ENCODE measurements at places on chromosomes 11 and 22.

GRCh38 chr11:126098204-126098769 is 35.6 kb upstream of the CDON start:
- no peak for DNase-seq

GRCh38 chr11:35365395-35365794 is 54.0 kb downstream of the SLC1A2 start:
- DNase-seq = no peak

- no peak for DNase-seq
Observed at GRCh38 chr22:48559647-48560388, 1267.9 kb downstream of the BRD1 start.

DNA sequence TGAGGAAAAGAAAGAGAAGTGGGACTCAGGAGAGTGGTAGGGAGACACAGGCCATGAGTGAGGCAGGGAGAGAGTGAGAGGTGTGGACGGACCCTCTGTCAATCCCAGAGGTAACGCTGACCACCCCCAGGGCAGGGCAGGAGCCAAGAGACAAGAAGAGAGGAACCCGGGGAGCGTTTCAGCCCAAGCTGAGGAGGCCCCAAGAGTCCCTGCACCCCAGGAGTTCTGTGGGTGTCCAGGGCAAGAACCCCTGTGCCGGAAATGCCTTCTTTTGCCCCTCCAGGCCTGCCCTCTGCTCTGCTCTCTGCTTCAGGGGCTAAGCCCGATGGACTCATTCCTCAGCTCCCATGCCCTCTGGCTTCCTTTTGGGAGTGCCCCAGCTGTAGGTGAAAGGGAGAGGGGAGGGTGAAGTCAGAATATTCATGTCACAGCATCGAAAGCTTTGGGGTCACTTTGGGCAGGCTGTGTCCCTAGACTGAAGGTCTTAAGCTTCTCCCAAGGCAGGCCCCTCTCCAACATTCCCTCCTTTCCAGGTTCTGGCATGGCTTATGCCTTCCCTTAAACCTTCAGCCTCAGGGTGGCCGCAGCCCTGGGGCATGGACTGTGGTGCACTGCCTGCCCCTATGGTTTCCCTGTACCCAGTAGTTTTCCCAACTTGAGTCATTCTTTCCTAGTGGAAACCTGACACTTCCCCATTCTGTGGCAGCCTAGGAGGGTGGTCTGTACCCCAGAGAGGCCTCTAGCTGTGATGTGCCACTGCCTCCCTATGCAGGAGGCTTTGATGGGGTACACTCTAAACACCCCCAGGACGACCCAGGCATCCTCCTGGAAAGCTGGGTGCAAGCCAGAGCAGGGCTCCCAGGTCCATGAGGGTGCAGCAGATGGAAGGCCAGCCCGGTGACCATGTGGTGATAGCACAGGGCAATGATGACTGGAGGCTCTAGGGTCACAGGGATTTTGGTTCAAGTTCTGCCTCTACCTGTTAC is 27.1 kb downstream of the MYEOV start:
- DNase-seq = no peak

DNA sequence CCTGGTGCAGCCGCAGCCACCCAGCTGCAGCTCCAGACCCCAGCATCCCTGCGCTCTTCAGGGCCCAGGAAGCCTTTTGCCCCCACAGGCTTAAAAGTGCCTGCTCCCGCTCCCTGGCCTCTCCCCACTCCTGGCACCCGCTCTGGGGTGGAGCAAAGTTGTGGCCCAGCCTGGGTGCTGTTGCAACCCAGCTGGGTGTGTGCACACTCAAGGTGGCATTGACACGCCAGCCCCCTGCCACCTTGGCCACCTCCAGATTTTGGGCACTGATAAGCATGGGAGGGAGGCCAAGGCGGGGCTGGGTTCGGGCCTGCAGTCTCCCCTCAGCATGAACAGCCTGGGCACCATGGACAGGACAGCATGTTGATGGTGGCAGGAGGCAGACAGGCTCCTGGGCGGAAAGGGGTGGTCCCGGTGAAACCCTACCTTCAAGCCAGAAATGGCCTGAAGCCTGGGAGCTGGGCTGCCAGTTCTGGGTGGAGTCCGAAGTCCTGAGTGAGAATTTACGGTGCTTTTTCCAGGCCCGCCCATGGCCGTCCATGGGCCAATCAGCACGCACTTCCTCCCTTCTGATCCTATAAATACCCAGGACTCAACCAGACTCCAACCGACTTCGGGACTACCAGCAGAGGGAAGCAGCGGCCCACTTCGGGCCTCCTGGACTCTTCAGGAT is 23.6 kb upstream of the RNASEH2C start:
- DNase-seq = no peak

- no peak for DNase-seq
Observed at GRCh38 chr11:101226617-101227016, 97.0 kb upstream of the PGR start.

GRCh38 chr11:1219834-1220815 is 2.7 kb upstream of the MUC5B start:
- no peak for DNase-seq

DNA sequence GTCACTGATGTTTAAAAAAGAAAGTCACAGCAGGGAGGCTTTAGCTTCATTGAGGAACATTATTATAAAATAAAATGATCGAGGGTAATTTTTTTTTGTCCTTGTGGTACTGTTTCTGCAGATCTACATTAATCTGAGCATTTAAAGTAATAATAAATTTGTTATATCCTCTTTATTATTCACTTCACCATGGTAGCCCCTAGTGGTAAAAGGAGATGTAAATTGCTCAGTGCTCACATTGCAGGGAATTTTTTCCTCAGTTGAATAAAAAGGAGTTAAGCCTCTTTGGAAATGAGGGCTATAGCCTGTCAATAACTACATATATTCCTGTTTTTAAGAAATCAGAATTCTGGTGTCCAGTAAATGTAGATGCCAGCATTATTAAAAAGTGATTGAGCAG is 99.7 kb upstream of the VPREB1 start:
- DNase-seq = no peak

DNA sequence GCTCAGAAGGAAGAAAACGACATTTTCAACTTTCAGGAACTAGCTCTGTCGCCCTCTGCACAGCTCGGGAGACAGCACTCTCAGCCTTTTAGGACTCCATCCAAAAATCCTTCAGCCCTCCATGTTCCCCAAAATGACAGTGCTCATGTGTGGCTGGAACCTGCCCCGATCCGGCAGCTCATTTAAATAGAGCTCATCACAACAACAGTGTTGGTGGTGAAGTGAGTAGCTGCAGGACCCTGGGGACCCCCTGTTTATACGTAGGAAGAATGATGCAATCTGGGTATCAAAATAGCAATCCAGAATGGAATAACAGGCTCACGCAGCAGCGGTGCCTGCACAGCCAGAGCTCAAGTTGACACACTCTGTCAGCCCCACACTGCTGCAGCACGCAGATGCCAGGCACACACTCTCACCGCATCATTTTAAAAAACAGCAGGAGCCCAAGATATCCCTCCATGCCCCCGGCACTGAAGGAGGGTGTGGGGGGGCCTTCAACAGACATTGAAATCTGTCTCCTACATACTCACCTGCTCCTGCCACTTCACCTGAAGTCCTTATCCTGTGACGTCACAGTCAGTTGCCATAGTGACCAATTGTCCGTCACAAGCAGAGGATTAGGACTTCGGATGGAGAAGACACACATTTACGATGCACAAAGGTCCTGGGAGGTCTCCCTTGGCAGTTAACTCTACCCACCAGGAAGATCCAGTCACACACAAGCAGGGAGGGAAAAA is 24.0 kb downstream of the TRIM66 start:
- no peak for DNase-seq

- no peak for DNase-seq
Observed at GRCh38 chr11:24267014-24267413, 229.8 kb upstream of the LUZP2 start.

DNA sequence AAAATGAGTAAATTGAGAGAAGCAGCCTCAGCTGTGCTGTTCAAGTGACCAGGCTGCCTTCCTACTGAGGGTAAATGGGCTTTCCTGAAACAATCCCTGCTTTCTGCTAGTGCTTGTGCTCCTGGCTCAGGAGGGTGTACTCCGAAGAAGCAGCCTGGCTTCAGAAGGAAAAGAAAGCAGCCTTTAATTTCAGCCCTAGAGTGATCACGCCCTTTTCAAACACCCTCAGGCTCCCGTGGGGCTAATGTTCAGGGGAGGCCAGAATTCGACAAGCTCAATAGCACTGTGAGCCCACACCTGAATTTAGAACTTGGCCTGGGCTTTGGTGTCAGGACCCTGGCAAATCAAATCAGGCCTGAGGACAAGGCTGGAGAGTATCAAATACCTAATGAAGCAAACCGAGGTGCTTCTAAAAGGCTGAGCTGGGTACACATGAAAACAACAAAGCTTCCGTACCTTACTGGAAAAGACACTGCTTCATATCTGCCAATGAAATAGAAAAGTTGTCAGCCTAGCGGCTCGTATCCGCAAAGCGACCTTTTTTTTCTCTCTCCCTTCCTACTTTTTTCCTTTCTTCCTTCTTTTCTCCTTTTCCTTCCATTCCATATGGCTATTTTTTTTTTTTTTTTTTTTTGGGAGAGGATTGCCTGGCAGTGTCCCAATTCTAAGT is 387.8 kb downstream of the SOX6 start:
- DNase-seq = no peak

GRCh38 chr22:31082606-31083376 is 1.7 kb downstream of the SMTN start:
- DNase-seq = peak; percentile 65

DNA sequence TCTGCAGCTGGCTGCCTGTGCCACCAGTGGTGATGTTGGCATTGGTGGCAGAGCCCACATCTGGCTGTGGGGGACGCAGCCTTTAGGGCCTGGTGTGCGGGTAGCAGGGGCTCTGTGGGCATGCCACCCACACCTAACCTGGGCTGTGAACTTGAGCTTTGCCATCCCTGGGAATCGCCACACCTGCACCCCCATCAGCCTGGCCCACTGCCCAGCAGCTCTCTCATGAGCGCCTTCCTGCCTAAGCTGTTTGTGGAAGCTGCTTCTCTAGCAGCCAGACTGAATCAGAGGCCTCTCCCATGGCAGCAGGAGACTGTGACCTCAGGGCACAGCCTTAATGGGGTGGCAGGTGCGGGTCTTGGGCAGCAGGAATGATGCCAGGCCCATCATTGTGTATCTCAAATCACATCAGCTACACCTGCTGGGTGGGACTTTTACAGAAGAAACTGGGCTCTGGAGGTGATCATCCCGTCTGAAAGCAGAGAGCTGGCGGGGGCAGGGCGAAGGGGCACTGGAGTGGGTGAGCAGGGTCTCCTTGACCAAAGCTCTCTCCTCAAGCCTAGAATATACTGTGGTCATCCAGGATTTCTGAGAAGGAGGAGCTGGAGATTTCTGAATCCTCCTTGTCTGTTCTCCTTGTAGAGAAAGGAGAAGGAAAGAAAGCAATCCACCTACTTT is 17.8 kb upstream of the CARS1 start:
- no peak for DNase-seq

- peak; percentile 67 for DNase-seq
Observed at GRCh38 chr22:26610072-26610958, 7.5 kb downstream of the CRYBB1 start.

DNA sequence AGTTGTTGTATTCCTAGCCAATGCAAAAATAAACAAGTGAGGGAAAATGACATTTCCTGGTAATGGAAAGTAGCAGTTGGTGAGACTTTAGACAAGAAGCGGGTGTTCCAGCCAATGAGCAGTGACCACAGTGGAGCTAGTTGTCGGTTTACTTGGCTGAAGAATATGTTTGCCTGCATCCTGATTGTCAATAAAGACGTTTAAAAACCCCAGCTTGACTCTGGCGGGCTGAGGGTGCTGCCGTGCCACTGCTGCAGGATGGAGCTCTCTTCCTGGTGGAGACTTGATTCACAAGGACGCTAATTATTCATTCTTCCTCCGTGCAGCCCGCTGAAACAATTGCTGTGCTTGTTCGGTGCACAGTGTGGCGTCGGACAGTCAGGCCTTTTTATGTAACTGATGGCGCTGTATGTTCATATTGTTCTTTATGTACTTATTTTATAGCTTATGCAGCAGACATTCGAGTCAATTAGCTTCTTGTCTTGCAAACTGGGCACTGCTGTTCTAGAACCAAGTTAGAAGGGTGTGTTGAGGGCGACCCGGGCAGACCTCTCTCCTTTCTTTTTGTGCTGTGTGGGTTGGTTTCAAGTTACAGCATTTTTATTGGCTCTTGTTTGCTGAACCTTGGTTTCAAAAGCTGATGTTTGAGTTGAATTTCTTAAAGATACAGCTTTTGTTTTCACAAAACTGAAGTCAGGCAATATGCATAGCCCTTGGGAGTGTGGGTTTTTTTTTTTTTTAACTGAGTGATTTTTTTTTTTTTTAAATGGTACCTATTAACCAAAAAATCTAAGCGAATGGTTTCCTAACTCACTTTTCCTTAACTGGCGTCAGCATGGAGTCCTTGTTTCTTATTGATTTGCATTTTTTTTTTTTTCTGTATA is 153.9 kb downstream of the TEAD1 start:
- no peak for DNase-seq

GRCh38 chr22:49404576-49405241 is 423.0 kb downstream of the BRD1 start:
- DNase-seq = no peak

DNA sequence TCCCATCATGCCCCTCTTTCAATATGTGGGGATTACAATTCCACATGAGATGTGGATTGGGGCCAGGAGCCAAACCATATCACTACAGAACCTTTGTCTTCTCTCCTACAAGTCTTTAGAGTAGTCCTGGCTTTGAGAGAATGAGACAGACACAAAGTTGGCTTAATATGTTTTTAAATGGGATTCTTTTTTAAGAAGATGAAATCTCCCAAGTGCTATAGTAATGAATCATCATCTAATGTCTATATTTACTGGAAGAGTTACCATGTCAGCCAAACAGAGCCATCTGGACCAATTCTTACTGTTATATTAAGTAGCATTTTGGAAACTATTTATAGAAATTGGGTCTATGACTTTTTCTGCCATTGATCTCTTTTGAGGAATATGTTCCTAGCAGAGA is 38.1 kb upstream of the CARD18 start:
- DNase-seq = no peak

- no peak for DNase-seq
Observed at GRCh38 chr22:24124247-24124646, 57.0 kb upstream of the SUSD2 start.

GRCh38 chr11:118295815-118296454 is 8.6 kb upstream of the CD3E start:
- no peak for DNase-seq

DNA sequence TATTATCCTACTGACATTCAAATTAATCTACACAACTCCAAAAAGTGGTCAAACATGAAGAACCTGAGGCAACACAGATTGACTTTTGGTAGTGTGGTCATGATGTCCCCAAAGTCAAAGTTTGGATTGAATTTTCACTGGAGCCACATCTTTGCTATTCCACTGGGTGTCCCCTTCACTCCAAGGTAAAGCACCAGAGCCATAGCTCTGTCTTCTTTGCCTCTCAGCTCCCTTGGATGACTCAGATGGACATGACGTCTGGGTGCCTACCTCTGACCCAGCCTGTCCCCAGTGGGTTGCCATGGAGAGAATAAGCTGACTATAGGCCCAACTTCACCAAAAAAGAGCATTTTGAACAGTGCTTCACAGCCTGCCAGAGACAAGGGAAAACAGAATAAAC is 57.4 kb upstream of the ARHGAP42 start:
- no peak for DNase-seq

DNA sequence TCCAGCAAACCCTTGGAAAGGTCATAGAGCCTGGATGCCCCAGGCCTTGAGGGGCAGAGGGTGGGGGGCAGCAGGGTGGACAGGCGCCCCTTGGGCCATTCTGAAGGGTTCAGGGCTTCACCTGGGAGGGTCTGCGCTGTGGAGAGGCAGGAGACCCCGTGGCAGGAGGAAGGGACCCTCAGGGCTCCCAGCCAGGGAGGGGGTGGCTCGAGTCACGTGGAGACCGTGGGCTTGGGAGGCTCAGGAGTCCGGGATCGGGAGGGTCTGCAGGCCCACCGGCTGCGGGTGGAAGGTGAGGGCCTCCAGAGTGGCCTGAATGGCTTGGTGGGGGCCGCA is 48.5 kb upstream of the A4GALT start:
- DNase-seq = no peak

Measured in stimulated activated naive CD8-positive, alpha-beta T cell treated with anti-CD3 and anti-CD28 coated beads, Interleukin-15, amount 100 ng/mL, for 72 hours (primary cell).